ENCODE measurements at places on chromosomes 12 and 14. TPM values are rescaled to one million over a fixed set of nuclear protein-coding genes. Genes with fewer than 3 reads are reported as not detected.

The KRT6A gene
- total RNA-seq: not detected

The TMEM119 gene
- total RNA-seq: not detected

The KRT82 gene
- total RNA-seq: not detected

The LRTM2 gene
- total RNA-seq: not detected

The MYH6 gene
- not detected for total RNA-seq

The COX8C gene
- total RNA-seq: not detected

The PPFIBP1 gene
- 18.4 TPM for total RNA-seq

The STAC3 gene
- 1.1 TPM for total RNA-seq

Data from HT-29 (cell line).